Nasal cavity respiratory epithelium epithelial cell of viscerocranial mucosa (primary cell): ENCODE measurements at places on chromosomes 3 and 15. TPM values are rescaled to one million over a fixed set of nuclear protein-coding genes. Genes with fewer than 3 reads are reported as not detected.

The SUSD5 gene
- 0.28 TPM in 1 of 2 replicates, not detected in the other for total RNA-seq

The PFKFB4 gene
- total RNA-seq, result 4.4 and 15.7 TPM in 2 replicates

The CEP97 gene
- total RNA-seq, result 14.9 and 19.1 TPM in 2 replicates

The XYLB gene
- total RNA-seq, result 2.1 and 4.6 TPM in 2 replicates

The PCSK6 gene
- total RNA-seq, result 4.3 and 11.6 TPM in 2 replicates

The FOXL2NB gene
- under 0.01 and 0.57 TPM in 2 replicates for total RNA-seq

The THPO gene
- not detected in 2 replicates for total RNA-seq

The LRRC3B gene
- not detected in 2 replicates for total RNA-seq

The RGMA gene
- total RNA-seq, result 3.1 and 6.6 TPM in 2 replicates

The GP5 gene
- under 0.01 TPM in 2 replicates for total RNA-seq

The CP gene
- 9.7 TPM in 1 of 2 replicates, not detected in the other for total RNA-seq

The SMAD6 gene
- total RNA-seq, result under 0.01 and 0.64 TPM in 2 replicates

The CCR1 gene
- not detected in 2 replicates for total RNA-seq

The KCNMB2 gene
- total RNA-seq, result not detected in 2 replicates
